AG09319 (cell line): ENCODE measurements at places on chromosomes 1 and 21.

- DNase-seq, result no peak
These were observed 59.8 kb downstream of the CAPN9 start for GRCh38 chr1:230807029-230807428.

DNA sequence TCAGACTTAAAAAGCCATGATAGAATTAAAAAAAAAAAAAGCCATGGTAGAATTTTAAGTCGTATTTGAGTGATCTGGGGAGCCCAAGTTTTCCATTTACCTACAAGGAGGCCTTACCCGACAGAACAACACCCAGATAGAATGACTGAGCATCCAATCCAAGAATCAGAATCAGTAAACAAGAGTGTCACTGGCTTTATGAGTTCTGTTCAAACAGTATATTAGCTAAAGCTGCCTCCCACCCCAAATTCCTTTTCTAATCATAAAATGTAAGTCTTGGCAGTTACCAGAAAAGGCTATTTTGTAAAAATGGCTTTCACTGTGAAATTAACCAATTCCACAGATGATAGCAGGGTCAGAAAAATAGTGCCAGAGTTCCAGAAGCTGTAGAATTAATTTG, 1.2 kb downstream of the GTF2B start:
- no peak for DNase-seq

DNA sequence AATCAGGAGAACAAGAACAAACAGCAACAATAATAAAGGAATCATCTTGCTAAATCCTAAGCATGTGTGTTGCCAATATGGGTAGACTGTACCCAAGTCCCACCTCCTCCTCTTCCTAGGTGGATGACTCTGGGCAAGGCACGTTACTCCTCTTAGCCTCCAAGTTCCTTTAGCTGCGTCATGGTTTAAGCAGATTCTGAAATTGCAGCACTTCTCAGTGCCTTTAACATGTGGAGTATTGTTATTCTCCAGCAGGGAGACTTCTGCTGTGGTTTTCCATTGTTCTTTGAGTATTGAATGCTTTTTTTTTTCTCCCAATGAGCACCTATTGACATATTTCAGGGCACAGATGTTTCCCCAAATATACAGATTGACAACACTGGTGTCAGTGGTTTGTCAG, 15.5 kb downstream of the ARHGEF10L start:
- no peak for DNase-seq

- DNase-seq, result no peak
These were observed 45.1 kb downstream of the ERI3 start for GRCh38 chr1:44310006-44310405.

DNA sequence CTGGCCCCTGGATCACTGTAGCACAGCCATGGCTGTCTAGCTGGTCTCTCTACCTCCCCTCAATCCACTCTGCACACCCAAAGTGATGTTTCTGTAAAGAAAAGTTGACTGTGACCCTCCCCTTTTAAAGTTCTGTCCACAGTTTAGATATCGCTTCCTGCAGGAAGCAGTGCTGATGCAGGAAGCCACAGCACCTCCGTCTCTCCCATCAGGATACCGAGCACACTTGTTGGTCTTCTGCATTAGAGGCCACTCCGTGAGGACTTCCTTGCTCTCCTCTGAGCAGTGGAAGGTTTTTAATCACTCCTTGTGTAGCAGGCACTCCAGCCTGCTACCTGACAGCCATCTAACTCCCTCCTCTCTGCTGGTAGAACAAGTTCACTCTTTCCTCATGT, 69.5 kb downstream of the GADD45A start:
- DNase-seq, result no peak

- DNase-seq, result no peak
These were observed 84.9 kb upstream of the CD1D start for GRCh38 chr1:158095737-158096335.
